Osteoblast (primary cell): ENCODE measurements at places on chromosomes 2 and 18. TPM values are rescaled to one million over a fixed set of nuclear protein-coding genes. Genes with fewer than 3 reads are reported as not detected.
A peak's percentile ranks its signal among the peaks of the same experiment; 100 is the strongest.

The TNFAIP6 gene
- total RNA-seq = 43.1 and 61.6 TPM in 2 replicates

GRCh38 chr2:189072036-189072435 is 97.9 kb downstream of the COL3A1 start:
- H3K27me3 ChIP-seq = no peaks in the 10 kb centered on the region
- no peak overlapping the region for H3K4me3 ChIP-seq
- H3K4me1 ChIP-seq = no peaks in the 10 kb centered on the region
- DNase-seq = no peak
- no peak overlapping the region for H3K27ac ChIP-seq

DNA sequence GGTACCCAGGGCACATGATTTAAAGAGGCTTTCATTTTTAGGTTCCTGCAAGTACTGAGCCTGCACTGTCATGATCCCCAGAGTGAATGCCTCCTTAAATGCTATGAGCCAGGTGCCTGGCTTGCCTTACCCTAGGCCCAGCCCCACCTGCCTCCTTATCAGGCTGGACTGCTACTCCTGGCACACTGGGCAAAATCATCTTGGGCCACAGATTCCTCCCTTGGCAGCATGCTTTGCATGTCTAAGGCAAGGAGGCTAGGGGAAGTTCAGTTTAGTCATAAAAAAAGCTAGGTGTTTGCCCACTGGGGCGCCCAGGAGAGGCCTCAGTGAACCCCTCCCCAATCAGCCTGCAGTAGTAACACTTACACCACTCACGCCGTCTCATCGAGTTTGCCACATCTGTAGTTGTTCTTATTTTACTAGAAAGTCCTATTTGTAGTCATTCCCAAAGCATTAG is 45.1 kb downstream of the LBH start:
- no peak overlapping the region for H3K4me3 ChIP-seq
- H3K36me3 ChIP-seq = no peaks in the 10 kb centered on the region
- H3K27me3 ChIP-seq = no peaks in the 10 kb centered on the region
- no peak overlapping the region for H3K27ac ChIP-seq
- DNase-seq = peak; percentile 14

DNA sequence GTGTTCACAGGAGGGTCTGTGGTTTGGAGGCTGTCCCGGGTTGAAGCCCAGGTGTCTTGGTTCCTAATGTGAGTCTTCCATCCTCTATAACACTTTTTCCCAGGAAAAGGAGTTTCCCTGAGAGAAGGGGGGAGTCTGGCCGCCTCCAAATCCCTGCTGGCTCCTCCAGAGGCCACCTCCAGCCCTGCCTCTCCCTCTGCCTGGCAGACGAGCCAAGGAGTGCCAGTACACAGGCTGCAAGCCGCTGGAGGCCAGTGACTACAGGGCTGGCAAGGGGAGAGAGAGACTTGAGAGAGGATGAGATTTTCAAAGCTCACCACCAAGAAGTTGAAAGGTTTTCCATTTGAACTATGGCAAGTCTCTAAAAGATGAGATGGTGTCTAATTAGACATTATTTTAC is 154.2 kb upstream of the ID2 start:
- peaks cover 14% of the 10 kb centered on the region for H3K27me3 ChIP-seq
- no peak overlapping the region for H3K4me3 ChIP-seq
- H3K36me3 ChIP-seq = no peaks in the 10 kb centered on the region

- DNase-seq = no peak
- no peaks in the 10 kb centered on the region for H3K4me1 ChIP-seq
- H3K27me3 ChIP-seq = no peaks in the 10 kb centered on the region
- no peak overlapping the region for H3K27ac ChIP-seq
Measured at GRCh38 chr2:7133521-7133920, 216.3 kb downstream of the RNF144A start.
